HepG2 (cell line): ENCODE measurements at places on chromosomes 6 and 20. TPM values are rescaled to one million over a fixed set of nuclear protein-coding genes. Genes with fewer than 3 reads are reported as not detected.

- peak; percentile 13 for DNase-seq
Measured at GRCh38 chr6:79687759-79688158, 56.6 kb downstream of the SH3BGRL2 start.

Gene ELOVL2
- 60.1 and 65.4 TPM in 2 replicates for total RNA-seq

DNA sequence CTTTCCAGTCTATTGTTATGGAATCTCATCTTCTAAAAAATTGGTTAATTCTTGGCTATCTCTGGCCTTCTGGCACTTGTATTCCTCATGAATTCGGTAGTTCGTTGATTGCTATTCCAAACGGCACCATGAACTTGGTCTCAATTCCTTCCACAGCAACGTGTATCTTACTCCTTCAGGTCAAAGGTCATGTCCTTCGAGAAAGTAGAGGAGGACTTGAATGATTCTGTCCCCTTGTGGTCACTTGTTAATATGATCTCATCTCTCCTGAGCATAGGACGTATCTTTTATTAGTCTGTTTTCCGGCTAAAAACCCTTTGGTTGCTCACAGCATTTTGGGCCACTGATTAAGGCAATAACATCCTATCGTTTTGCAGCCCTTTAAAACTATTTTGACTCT is 9.4 kb downstream of the TLDC2 start:
- no peak for DNase-seq

GRCh38 chr20:47784599-47785310 is 526 bp downstream of the SULF2 start:
- DNase-seq = peak; percentile 50

Gene NR2E1
- not detected in 2 replicates for total RNA-seq

GRCh38 chr6:82786248-82786647 is 279.4 kb downstream of the UBE3D start:
- DNase-seq = no peak

Gene DLL1
- total RNA-seq = not detected in 2 replicates

Gene B4GALT5
- 26.7 and 30.9 TPM in 2 replicates for total RNA-seq

Gene HNF4A
- total RNA-seq = 169 and 190 TPM in 2 replicates

DNA sequence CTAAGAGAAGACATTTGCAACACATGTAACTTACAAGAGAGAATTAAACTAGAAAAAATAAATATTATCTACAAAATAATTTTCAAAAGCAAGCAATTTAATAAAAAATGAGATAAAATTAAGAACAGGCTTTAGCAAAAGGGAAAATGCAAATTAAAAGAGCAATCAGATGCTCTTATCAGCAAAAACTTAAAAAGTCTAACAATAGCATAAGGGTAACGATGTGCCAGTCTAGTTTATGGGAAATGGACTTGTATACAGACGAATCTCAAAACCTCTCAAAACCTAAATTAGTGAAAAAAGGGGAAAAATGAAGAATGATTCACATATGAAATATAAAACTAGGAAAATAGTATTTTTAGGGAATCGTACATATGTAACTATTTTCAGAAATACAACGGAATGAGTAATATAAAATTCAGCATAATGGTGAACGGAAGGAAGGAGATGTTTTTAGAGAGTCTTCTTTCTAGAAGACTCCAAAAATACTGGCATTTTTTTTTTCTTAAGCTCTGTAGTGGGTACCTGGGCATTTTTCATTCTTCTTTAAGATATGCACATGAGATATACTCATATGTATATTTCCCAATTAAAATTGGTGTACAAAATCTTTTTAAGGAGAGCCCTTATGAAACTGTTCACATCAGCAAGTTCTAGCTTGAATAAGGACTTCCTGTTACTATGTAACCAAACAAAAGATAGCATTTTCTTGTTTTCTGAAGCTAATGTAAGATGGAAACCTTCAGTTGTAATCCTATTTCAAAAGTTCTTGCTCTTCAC is 927 bp upstream of the MANEA start:
- no peak for DNase-seq

DNA sequence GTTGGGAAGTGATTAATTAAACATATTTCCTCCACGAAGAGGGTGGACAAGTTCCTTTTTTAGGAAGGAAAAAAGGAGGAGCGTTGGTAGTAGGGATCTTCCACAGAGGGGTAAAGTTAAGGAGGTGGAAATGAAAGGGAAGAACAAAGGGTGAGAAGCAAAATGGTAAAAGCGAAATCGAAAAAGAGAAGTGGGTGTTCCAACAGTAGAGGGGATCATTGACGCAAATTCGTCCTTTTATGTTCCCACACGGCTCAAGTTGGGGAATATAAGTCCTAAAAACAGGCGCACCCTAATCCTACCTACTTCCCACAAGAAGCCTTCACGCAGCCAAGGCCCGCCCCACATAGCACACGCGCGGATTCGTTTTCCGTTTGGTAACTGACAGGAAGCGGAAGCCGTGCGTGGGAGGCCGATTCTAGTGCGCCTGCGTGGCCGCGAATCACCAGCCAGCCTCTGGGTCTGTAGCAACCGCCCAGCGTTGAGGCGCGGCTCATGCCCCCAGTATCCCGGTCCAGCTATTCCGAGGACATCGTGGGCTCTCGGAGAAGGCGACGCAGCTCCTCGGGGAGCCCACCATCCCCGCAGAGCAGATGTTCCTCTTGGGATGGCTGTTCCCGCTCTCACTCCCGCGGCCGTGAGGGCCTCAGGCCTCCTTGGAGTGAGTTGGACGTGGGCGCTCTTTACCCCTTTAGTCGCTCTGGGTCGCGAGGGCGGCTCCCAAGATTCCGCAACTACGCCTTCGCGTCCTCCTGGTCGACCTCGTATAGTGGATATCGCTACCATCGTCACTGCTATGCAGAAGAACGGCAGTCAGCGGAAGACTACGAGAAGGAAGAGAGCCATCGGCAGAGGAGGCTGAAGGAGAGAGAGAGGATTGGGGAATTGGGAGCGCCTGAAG is at the start of gene NKAPL:
Gene NKAPL, plus strand, starts transcription at position 421 of the 901 bp plus-strand sequence. Its CDS starts 75 bp downstream, at position 496.
- no peak for DNase-seq

DNA sequence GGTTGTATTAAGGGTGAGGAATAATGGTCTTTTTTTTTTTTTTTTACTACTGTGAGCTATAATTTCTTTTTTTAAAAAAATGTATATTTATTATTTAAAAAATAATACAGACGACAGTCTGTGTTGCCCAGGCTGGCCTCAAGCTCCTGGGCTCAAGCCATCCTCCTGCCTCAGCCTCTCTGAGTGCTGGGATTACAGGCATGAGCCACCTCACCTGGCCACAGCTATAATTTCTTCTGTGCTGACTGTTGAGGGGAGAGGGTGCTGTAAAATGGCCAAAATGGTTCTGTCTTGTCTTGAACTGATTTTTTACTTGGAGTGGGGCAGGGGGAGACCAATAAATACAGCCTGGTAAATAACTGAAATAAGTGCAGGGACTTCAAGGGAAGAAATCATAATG is 3.6 kb downstream of the SRSF3 start:
- no peak for DNase-seq

DNA sequence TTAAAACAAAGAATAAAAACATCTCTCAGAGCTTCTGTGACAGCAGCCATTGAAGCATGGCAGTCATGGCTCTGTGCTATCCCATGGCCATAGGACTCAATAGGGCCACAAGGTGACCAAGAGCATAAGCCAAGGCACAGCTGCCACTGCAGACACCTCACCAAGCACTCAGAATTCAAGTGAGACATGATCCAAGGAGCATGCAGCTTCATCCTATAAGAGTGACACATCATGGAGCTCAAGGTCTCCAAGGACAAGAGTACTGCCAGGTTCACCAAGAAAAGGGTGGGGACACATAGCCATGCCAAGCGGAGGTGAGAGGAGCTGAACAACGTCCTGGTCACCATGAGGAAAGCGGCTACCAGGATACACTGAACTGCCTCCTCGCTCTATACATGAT is 53.0 kb downstream of the RCAN2 start:
- DNase-seq = no peak

DNA sequence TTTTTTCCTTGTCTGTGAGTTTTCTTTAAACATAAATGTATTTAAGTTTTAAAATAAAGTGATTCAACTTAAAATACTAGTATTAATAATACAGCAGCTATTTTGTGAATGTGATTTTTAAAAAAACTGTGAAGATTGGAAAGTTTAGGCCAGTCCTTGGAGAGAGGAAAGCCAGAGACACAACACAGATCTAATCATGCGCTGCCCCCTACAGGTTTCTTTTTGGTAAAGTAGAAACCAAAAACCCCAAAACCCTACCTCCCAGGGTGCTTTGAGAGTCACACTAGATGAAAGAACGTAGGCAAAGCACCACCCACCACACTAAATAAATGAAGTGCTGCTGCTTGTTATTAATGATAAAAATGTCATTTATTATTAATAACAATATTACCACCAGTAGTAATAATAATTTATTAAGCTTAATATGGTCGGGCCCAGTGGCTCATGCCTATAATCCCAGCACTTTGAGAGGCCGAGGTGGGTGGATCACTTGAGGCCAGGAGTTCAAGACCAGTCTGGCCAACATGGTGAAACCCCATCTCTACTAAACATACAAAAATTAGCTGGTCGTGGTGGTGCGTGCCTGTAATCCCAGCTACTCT is 33.7 kb downstream of the SLC9A8 start:
- peak; percentile 73 for DNase-seq

DNA sequence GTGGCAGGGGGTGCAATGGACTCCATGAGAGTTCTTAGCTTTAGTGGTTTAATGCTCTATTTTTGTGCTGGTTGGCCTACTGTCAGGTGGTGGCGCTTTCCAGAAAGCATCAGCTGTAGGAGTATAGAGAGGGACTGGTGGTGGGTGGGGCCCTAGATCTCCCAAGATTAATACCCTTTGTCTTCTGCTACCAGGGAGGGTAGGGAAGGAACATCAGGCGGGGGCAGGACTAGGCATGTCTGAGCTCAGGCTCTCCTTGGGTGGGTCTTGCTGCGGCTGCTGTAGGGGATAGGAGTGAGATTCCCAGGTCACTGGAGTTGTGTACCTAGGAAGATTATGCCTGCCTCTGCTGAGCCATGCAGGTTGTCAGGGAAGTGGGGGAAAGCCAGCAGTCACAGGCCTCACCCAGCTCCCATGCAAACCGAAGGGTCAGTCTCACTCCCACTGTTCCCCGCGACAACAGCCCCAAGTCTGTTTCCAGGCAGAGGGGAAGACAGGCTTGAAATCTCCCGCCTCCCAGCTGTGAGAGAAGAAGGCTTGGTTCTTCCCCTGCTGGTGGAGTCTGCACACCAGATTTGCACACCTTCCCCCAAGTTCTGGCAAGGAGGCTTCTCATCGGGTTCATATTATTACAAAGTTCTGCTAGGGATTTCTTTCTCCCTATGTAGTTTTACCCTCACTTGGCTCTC is 46.7 kb upstream of the PKIB start:
- DNase-seq = no peak

Gene APOBEC2
- total RNA-seq = 0.09 and 0.35 TPM in 2 replicates

Gene GCNT2
- total RNA-seq = 25.1 and 31.9 TPM in 2 replicates

Gene MMS22L
- 32.9 and 51.8 TPM in 2 replicates for total RNA-seq

DNA sequence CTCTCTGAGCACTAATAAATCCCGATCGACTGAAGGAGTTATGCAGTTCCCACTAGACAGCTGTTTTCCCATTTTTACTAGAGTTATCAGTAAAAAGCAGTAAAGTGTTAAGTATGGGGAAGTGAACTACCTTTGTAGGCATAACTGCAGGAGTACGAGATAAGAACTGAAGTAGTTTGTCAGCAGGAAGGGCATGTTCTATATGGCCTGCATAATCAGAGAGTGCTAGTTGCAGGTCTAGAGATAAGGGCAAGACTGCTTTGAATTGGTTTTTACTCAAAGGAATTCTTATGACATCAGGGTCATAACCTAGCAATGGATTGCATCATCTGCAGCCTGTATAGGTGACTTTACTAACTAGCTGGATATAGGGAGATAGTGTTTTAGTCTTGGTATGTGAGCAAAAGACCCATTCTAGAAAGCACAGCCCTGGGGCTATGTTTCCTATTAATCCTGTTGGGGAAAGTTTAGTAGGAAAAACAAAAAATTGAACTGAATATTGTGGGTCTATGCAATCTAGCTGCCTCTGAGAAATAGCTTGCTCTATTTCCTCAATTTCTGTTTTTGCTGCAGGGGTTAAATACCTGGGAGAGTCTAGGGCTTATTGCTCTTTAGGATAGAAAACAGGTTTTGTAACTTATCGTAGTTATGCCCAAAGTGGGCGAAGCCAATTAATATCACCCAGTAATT is 22.6 kb upstream of the CRISP1 start:
- no peak for DNase-seq

Gene MOXD1
- total RNA-seq = not detected in 2 replicates

- DNase-seq = no peak
Measured at GRCh38 chr20:11170565-11170964, 496.8 kb upstream of the JAG1 start.

DNA sequence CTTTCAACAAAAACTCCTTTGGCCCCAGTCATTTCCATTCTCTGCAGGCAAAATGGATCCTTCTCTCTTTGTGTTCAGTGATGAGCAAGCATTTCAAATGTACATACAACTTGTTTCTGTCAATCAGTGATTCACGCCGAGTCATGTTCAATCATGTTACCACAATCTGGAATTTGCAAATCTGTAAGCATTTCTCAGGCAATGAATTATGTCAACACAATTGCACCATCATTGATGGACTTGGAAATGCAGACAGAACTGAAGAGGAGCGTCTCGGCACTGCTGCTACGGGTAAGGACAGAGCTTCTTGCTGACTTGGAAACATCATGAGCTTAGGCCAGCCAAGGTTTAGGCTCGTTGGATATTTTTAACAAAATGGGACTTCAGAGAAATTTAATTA is 132.8 kb upstream of the AGPAT4 start:
- DNase-seq = no peak

DNA sequence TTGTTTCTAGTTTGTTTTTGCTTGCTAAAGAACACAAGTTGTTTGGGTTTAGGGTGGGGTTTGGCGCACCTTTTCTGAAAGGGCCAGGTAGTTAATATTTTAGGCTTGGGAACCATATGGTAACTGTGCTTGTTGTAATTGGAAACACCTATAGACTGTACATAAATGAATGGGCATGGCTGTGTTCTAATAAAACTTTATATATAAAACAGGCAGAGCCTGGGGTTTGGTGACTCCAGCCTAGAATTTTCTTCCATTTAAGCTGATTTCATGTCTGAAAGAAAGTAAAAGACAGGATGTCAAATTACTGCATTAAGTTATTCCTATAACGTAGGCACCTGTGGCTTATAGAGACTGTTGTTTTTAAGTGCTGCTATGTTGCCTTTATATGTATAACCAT is 36.1 kb upstream of the MAPK13 start:
- DNase-seq = no peak

Gene HLA-DRB1
- total RNA-seq = 0.09 TPM in 1 of 2 replicates, not detected in the other

Gene PRIM2
- total RNA-seq = 52.7 and 70.0 TPM in 2 replicates

Gene RBM24
- 1.2 and 1.5 TPM in 2 replicates for total RNA-seq

DNA sequence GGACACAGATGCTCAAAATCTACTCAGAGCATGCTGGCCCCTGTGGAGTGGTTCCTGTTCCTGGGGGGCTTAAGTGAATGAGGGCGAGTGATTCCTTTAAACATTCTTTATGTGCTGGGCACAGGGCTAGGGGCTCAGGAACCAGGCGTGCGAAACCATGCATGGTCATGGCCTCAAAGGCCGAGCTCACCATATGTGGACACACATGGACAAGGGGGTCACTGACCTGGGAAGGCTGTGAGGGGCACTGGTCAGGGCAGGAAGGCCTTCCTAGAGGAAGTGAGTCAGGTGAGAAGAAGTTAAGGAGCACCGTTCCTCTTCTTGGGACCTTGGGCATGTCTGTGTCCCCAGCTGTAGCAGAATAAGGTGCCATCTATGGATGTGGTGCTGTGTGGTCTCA is 74.6 kb upstream of the BHLHE23 start:
- no peak for DNase-seq

- DNase-seq = no peak
Measured at GRCh38 chr6:37025621-37026466, 20.4 kb downstream of the FGD2 start.

GRCh38 chr6:150966786-150967185 is 101.3 kb downstream of the MTHFD1L start:
- no peak for DNase-seq

Gene PTK7
- 48.5 and 99.8 TPM in 2 replicates for total RNA-seq

- peak; percentile 64 for DNase-seq
Measured at GRCh38 chr6:130760006-130760405, 67.2 kb upstream of the SMLR1 start.

Gene KHDRBS2
- not detected in 2 replicates for total RNA-seq

Gene MMP24
- 0.28 and 0.35 TPM in 2 replicates for total RNA-seq
